Breast epithelium (tissue), 4 donors: ENCODE measurements at places on chromosomes 3 and 15. TPM values are rescaled to one million over a fixed set of nuclear protein-coding genes. Genes with fewer than 3 reads are reported as not detected.

GOLGA6L10 gene
- 0.48 TPM for total RNA-seq

- H3K4me1 ChIP-seq, result no peaks in the 10 kb centered on the region
- H3K27ac ChIP-seq, result no peak overlapping the region
- no peak overlapping the region for H3K4me3 ChIP-seq
- H3K36me3 ChIP-seq, result no peaks in the 10 kb centered on the region
Observed at GRCh38 chr15:61857169-61857829, 202.9 kb downstream of the VPS13C start.

OR5K2 gene
- total RNA-seq, result not detected

DNA sequence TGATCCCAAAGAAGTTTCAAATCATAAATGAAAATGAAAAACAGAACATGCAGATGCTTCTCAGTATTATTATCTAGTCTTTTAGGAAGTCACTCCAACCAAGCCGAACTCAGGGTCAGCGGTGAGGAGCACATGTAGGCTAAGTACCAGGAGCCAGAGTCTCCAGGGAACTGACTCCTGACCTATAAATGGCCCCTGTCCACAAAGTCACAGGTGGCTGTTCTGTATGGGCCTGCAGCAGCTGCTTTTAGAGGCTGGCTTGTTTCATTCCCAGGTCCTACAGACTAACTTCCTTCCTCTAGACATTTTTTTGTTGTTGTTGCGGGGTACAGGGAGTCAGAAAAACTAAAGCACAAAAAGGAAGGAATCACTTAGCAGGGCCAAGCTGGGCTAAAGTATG is 54.6 kb downstream of the DAPK2 start:
- H3K36me3 ChIP-seq, result no peaks in the 10 kb centered on the region
- H3K27me3 ChIP-seq, result no peaks in the 10 kb centered on the region
- no peaks in the 10 kb centered on the region for H3K4me1 ChIP-seq
- no peak for DNase-seq
- H3K4me3 ChIP-seq, result no peak overlapping the region
- no peak overlapping the region for H3K27ac ChIP-seq

- no peaks in the 10 kb centered on the region for H3K36me3 ChIP-seq
- no peak overlapping the region for H3K4me3 ChIP-seq
- H3K27ac ChIP-seq, result no peak overlapping the region
- H3K4me1 ChIP-seq, result no peaks in the 10 kb centered on the region
- no peaks in the 10 kb centered on the region for H3K27me3 ChIP-seq
Observed at GRCh38 chr15:40222131-40222530, 16.7 kb upstream of the PAK6 start.

UNC13C gene
- 0.32 TPM for total RNA-seq

GRCh38 chr3:46006238-46007032 is 10.8 kb upstream of the FYCO1 start:
- no peaks in the 10 kb centered on the region for H3K27me3 ChIP-seq
- no peaks in the 10 kb centered on the region for H3K36me3 ChIP-seq
- no peak overlapping the region for H3K4me3 ChIP-seq
- peak overlapping the region; percentile 50 for H3K27ac ChIP-seq

- no peak for DNase-seq
- no peak overlapping the region for H3K27ac ChIP-seq
- H3K4me3 ChIP-seq, result no peak overlapping the region
Observed at GRCh38 chr15:63499611-63500010, 4.8 kb upstream of the USP3 start.
